ENCODE measurements at places on chromosomes 4 and X.

DNA sequence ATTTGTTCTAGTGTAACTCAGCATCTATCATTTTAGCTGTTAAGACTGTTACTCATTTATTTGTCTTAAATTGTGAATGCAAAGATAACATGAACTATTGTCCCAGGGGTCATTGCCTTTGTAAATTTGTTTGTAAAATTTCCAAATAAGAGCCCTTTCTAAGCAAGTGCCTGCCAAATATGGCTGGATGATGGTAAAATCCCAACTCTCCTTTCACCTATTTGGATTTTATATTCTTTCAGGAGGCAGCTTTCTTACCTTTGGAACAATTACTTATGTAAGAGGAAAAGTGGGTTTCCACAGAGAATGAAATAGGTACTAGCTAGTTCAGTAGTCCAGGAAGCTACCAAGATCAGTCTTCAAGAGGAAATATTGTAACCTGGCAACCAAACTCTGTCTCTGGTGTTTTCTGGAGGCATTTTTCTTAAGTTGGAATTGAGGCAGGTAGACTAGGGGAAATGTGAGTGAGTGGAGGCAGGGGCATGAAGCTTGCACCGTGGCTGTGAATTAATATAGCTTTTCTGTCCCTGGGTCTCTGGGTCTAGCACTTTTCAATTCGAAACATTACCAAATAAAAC lies 363.0 kb upstream of the ZCCHC13 start:
- DNase-seq, result no peak

DNA sequence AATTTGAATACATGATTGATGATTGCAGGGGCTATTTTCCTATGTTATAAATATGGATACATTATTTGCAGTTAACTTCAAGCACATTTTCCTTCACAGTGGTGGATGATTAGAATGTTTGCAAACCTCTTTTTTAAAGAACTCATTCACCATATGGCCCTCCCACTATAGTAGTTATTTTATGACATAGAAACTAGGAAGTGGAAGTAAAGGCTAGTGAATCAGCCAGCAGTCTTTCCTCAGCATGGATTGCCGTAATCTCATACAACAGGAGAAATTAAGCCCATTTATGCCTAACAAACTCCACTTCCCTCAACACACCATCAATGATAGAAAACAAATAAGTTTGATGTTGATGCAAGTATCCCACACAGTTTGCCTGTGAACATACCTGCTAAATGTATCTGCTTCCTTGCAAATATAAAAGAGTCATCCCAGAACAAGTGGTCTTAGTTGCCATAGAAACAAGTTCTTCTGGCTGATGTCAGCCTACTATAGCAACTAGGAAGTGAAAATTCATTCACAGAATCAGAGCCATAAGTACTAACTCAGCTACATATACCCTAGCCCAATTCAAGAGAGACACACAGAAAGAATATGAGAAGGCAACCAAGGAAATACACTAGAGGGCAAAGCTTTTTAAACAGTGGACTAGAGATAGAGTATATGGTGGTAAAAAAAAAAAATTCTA lies 100.9 kb upstream of the RADX start:
- DNase-seq, result no peak

- no peak for DNase-seq
Observed at GRCh38 chr4:89324671-89325070, 17.1 kb upstream of the GPRIN3 start.

DNA sequence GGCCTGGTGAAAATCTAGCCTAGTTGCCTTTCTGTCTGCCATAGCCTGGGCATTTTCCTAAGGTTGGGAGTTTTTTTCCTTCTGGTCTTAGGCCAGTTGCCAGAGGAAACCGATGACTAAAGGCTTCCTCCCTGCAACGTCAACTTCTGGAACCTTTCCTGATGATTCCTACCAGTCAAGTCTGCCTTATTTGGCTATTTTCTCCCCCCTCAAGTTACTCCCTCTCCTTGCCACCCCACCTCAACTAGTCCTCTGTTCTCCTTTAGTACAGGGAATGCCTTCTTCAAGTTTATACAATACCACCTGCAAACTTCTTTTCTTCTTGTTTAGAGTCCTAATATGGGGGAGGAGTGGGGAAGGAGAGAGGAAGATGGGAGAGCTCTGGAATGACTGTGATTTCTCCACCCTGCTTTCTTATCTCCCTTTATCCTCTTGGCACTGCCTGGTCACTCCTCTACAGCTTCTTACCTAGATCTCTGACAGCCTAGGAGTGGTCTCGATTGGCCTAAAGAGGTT lies 10.6 kb downstream of the MSN start:
- no peak for DNase-seq

DNA sequence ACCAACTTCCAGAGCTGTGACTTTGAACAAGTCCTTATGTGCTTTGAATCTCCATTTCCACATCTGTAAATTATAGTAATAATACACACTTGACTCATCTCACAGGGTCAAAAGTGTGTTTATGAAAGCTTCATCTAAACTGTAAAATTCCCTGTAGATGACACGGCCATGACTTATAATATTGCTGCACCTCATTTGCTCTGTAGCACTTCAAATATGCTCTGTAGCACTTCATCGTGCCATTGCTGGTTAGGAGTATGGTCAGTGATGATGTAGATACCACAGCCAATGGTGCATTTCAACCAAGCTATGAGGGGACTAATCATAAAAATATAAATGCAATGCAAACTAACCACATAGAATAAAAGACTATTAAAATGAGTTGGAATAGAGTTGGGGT lies 318.6 kb downstream of the ANK2 start:
- no peak for DNase-seq

DNA sequence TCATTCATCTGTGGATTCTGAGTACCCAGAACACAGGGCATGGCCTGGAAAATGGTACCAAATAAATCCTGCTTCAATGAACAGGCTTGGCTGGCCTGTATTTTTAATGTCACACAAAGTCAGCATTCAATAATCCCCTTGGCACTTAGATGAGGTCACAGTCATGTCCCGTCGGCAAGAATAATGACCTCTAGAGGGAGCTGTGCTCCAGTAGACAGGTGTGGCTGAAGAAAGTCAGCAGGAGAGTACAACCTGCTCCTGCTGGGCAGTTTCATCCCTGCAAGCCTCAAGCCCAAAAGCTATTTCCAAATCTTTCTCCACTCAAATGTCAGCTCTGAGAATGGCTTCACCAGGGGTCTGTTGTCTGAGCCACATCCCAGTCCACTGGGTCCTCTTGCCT lies 404.0 kb upstream of the F9 start:
- DNase-seq, result no peak

- no peak for DNase-seq
Observed at GRCh38 chrX:150361777-150362351, 1.3 kb upstream of the MAMLD1 start.

DNA sequence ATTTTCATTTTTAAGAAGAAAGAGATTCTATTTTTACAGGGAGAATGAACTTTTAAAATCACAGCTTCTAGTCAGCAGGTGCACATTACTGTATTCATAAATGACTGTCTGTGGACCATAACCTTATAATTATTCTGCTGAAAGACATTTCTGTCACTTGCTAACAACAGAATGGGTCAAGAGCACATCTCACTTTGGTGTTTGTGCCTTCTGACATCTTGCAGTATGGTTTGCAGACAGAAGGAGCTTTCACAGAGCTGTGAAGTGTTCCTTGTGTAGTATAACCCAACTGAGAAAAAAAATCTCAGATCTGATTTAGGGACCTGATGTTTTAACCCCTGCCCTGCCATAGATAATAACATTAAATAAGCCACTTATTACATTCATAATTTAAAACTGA lies 131.4 kb upstream of the CTSO start:
- no peak for DNase-seq

- no peak for DNase-seq
Observed at GRCh38 chrX:11423362-11423818, 130.2 kb downstream of the AMELX start.

DNA sequence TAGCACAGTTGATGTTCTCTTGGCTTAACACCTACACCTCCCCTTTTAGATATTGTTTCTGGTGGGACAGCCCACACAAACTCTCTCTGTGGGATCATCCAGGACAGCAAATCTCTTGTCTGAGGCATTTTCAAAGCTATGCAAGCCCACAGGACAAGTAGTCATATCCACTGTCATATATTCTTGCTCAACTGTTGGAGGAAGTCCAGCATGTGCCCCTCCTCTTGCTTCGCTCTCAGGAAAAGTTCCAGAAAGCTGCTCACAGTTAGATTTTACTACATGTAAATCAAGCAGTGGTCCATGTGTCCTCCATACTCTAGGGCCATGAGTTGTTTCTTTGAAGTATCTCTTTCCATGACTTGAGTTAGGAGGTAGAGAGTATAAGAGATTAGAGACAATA lies 260.7 kb downstream of the INPP4B start:
- no peak for DNase-seq

GRCh38 chrX:149916745-149917392 lies 12.5 kb upstream of the HSFX4 start:
- no peak for DNase-seq

DNA sequence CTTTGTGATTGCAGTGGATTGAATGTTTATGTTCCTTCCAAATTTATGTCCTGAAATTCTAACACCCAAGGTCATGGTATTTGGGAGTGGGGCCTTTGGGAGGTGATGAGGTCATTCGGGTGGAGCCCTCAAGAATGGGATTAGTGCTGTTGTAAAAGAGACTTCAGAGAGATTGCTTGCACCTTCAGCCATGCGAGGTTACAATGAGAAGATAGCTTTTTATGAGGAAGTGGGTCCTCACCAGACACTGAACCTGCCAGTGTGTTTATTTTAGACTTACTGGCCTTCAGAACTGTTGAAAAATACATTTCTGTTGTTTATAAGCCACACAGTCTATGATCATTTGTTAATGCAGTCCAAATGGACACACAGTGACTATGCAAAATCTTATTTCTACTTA lies 161.0 kb upstream of the GPRIN3 start:
- no peak for DNase-seq

DNA sequence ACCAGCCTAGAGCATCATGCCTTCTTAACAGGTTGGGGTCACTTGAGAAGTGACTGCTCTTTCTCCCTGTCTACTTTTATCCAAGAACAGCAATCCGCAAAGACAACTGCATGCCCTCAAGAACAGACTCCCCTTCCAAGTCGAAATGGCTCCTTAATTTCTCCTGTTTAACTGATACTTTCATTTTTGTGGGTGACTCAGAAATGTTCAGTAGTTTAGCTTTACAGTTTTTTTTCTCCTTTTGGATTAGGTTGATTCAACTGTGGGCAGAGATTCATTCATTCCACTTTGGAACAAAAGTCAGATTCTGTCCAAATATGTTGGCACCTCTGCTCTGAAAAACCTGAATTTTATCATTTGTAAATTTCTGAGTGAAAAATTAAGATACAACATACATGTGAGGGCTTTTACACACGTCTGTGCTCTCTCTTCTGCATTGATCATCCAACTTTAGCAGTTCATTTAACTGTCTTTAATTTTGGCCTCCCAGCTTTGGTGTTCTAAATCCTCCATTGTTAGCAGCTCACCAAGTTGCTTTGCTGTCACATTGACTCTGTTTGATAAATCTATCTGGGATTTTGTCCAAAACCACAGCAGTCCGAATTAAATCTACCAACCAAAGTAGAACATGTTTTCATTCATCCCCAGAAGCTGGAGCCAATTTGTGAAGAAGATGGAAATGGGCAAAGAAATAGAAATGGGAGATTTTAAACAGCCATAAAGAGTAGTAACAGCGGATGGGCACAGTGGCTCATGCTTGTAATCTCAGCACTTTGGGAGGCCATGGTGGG lies 50.0 kb downstream of the HOPX start:
- no peak for DNase-seq

DNA sequence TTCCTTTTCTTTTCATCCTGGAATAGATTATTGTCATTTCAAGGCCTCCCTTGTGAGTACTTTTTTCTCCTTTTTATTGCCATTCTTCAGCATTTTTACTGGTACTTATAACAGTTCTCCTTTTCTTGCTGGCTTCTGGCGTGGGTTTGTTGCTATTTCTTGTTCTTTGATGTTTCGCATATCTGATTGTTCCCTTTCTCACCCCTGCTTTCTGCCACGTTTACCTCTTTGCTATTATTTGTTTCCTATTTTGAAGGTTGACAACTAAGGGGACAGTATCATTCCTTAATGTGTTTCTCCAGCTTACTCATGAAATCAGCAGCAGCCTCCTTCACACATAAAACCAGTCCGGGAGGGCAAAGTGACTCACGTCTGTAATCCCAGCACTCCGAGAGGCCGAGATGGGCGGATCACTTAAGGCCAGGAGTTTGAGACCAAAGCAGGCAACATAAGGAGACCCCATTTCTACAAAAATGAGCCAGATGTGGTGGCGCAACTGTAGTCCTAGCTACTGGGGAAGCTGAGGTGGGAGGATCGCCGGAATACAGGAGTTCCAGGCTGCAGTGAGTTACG lies 72.6 kb downstream of the DMD start:
- no peak for DNase-seq

DNA sequence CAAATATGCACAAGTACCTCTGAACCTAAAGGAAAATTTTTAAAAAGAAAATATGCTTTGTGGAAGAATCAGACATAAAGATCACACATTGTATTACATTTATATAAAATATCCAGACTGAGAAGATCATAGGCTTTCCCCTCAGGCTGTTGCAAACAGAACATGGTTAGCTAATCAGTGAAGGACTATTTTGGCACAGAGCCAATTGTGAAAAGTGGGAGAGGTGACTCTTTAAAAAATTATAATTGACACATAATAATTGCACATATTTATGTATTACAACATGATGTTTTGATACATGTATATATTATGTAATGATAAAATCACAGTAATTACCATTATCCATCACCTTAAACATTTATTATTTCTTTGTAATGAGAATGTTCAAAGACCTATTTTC lies 44.1 kb upstream of the FOXR2 start:
- no peak for DNase-seq

- no peak for DNase-seq
Observed at GRCh38 chrX:13265549-13266132, 54.2 kb downstream of the ATXN3L start.

GRCh38 chr4:40335525-40335894 lies 377 bp downstream of the CHRNA9 start:
- no peak for DNase-seq

GRCh38 chr4:90137555-90137954 lies 10.4 kb downstream of the CCSER1 start:
- DNase-seq, result no peak

- no peak for DNase-seq
Observed at GRCh38 chr4:143189528-143189927, 4.8 kb downstream of the USP38 start.
